ENCODE measurements at places on chromosomes 6 and 20.

- no peak for DNase-seq
Measured at GRCh38 chr20:47927385-47927851, 142.1 kb upstream of the SULF2 start.

DNA sequence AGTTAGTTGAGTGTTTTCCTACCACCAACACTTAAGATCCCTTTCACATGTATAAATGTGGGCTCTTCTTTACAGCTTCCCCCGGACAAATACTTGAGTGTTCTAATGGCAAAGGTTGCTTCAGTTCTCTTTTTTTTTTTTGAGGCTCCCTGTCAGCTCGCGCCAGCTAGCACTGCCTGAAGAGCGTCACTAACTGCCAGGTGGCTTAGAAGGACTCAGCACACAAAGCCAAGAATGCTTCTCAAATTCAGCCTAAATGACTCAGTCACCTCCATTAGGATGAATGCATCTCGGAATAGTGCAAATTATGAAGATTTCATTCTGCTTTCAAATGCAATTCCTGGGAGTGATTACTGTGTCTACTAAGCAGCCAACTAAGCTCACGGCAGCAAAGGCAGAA is 150.7 kb upstream of the BTBD3 start:
- no peak for DNase-seq

- no peak for DNase-seq
Measured at GRCh38 chr6:33868141-33868540, 64.3 kb upstream of the MLN start.

- no peak for DNase-seq
Measured at GRCh38 chr20:57261457-57262251, 4.8 kb downstream of the BMP7 start.

GRCh38 chr6:47581591-47581990 is 104.0 kb downstream of the CD2AP start:
- DNase-seq = no peak

GRCh38 chr20:62177307-62177706 is 5.5 kb upstream of the MTG2 start:
- no peak for DNase-seq

DNA sequence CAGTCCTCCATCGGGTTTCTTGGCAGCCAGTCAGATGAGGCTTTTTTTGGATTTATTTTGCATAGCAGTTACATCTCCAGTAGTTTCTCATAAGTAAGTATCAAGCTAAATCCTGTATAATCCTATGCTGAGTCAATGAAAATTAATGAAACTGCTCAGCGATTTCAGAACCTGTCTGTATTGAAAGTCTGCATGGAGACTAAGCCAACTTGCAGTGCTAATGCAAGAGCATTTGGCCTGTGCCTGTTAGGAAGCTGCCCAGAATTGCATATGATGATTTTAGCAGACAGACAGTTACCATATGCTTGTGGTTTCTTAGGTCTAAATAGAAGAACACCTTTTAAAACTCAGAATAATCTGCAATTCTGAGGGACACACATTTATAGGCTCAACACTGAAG is 25.2 kb upstream of the LRRN4 start:
- no peak for DNase-seq

DNA sequence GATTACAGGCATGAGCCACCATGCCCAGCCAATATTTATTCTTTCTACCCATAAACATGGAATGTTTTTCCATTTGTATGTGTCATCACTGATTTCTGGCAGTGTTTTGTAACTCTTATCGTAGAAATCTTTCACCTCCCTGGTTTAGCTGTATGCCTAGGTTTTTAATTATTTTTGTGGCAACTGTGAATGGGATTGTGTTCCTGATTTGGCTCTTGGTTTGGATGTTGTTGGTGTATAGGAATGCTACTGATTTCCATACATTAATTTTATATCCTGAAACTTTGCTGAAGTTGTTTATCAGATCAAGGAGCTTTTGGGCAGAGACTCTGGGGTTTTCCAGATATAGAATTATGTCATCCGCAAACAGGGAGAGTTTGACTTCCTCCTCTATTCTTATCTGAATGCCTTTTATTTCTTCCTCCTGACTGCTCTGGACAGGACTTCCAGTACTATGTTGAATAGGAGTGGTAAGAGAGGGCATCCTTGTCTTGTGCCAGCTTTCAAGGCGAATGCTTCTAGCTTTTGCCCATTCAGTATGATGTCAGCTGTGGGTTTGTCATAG is 198.6 kb downstream of the ZDHHC14 start:
- no peak for DNase-seq

DNA sequence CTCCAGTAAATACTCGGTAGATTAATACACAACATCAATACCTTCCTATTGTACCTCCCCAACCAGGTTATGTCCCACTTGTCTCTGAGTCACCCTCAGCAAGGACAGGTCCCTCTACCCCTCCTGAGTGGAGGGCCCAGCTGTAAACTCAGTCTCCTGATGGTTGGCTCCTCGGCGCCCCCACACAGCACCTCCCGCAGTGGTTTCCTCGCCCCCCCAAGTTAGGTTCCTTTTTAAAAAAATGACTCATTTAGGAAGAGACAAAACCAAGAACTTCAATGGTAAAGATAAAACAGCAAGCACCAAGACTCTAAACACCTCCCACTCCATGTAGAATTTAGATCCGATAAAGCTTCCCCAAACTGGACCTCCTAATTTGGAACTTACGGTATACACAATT is 83.5 kb downstream of the TRERF1 start:
- no peak for DNase-seq

DNA sequence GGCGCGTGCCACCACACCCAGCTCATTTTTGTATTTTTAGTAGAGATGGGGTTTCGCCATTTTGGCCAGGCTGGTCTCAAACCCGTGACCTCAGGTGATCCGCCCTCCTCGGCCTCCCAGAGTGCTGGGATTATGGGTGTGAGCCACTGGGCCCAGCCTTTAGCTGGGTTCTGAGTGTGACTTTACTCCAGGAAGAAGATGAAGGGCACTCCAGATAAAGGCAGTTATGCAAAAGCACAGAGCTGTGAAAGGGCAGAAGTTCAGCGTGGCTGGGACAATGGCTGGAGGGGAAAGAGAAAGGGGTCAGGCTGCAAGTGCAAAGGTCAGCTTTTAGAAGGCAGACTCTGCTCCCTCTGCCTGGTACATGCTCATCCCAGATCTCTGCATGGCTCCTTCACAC is 39.7 kb downstream of the MAP3K5 start:
- no peak for DNase-seq

- DNase-seq = no peak
Measured at GRCh38 chr6:52544602-52545405, 32.1 kb downstream of the TRAM2 start.

- DNase-seq = no peak
Measured at GRCh38 chr6:148974351-148974750, 227.5 kb downstream of the UST start.

GRCh38 chr6:94414041-94414440 is 994.7 kb upstream of the EPHA7 start:
- DNase-seq = no peak

- no peak for DNase-seq
Measured at GRCh38 chr6:121112356-121112755, 221.9 kb downstream of the TBC1D32 start.

DNA sequence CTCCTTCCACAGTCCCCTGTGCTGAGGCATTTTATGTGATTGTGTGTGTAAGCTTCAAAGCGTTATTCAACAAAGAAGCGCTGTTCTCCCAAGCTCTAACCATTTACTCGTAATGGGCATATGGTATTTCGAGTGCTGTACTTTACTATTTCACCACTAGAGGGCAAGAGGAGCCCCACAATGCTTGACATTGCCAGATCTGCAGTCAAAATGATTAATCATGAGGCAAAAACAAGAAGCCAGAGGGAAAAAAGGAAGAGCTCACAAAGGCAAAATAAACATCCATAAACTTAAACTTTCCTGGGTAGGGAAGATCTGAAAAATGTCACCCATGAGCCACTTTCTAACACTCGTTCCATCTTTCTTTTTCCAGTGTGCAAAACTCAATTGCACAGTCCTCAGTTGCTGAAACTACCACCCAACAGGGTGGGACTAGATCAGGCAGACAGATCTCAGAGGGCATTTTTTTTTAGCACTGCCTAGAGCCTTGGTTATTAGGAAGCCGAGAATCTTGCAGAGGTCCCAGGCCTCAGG is 215.0 kb upstream of the PLCB4 start:
- DNase-seq = peak; percentile 39

GRCh38 chr6:139325686-139326085 is 33.9 kb upstream of the TXLNB start:
- DNase-seq = peak; percentile 19

- DNase-seq = no peak
Measured at GRCh38 chr6:81843302-81843701, 90.8 kb upstream of the TENT5A start.

DNA sequence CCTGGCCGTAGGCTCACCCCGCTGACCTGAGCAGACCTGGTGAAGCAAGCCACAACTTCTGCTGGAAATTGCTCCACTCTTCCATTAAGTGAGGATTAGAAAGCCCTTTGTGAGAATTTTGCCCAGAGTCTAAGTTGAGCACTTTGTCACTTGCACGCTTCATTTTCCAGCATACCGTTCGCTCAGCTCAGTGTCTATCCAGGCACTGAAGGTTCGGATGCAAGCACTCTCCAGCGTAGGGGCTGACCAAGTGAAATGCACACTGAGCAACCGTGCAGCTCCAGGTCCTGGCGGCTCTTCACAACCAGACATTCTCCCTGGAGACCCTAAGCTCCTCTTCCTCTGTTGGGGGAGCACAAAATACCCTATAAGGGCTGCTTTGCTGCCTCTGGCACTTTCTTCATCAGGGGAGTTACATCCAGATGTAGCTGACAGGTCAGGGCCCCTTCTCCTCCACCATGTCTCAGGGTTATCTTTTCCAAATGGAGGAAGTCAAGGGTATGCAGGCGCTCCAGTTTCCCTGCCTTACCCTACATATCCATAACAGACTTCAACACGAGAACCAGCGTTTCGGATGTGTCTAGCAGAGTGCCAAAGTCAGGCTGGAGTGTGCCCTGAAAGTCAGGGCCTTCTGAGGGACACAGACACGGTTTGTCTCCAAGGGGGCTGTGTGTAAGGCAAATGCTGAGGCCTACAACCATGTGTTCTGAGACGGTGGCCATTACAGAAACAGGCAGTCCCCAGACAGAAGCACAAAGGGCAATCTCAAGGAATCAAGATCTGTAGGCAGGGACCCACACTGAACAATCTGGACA is 146.7 kb upstream of the AFDN start:
- no peak for DNase-seq

GRCh38 chr6:53358440-53359094 is 9.8 kb upstream of the ELOVL5 start:
- DNase-seq = peak; percentile 84

DNA sequence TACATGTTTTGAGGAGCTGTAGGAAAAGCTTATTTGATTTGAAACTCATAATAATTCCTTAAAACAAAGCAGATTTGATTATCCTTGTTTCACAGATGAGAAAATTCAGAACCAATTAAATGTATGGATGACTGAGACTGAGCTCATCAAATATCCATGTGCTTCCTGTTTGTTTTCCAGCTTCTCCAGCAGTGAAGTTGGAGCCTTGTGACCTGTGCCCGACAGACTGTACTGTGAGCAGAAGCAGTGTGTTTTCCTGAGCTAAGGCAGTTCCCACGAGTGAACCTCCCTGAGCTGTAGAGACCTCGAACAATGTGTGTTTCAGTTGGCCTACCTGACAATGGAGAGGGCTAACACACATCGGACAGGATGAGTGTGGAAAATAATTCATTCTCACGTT is 599.5 kb upstream of the NRSN1 start:
- DNase-seq = no peak

DNA sequence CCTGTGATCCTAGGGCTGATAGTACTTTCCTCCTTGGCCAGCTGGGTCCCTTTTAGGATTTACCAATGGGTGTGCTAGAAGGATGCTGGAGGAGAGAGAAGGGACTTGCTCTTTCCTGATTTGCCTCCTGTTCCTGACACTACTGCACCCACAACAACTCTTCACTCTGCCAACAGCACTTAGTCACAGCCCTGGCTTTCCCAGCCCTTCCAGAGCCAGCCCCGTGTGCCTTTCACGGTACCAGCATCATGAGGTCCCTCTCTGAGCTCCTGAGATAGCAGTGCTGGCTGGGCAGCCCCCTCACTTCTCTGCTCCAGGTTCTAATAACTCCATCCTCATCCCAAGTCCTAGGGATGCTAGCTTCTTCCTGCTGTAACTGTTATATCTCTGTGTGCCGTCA is 80.9 kb downstream of the DNAH8 start:
- DNase-seq = no peak

DNA sequence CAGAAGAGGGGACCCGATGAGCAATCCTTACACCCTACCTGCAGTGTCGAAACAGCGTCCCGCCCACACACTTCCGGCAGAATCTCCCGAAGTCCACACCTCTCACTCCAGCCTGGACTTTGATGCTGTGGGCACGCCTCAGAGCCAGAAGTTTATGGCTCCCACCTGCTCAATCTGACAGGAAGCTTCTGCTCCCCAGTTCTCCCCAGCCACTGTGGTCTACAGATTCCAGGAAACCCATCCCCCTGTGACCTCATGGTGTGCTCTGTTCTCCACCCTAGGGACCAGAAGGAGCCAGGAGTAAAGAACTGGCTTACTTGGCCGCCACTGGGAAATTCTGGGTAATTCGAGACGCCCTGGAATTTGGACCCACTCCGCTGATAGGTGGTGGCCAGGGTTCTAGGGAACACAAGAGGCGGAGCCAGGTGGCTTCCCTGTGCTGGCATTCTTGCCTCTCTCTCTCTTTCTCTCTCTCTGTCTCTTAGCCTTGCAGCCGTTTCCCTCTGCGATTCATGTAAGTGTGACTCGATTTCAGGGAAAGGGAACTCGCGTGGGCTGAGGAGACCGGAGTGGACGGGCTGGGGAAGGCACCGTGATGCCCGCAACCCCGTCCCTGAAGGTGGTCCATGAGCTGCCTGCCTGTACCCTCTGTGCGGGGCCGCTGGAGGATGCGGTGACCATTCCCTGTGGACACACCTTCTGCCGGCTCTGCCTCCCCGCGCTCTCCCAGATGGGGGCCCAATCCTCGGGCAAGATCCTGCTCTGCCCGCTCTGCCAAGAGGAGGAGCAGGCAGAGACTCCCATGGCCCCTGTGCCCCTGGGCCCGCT is at the start of gene TRIM15:
Gene TRIM15 (plus strand): TSS at position 457 of the 828 bp plus-strand sequence. CDS start 139 bp downstream, at position 596.
- DNase-seq = no peak

GRCh38 chr20:42340368-42340767 is 722.2 kb upstream of the CHD6 start:
- DNase-seq = no peak

GRCh38 chr20:62774762-62775161 is 21.5 kb upstream of the MRGBP start:
- no peak for DNase-seq

DNA sequence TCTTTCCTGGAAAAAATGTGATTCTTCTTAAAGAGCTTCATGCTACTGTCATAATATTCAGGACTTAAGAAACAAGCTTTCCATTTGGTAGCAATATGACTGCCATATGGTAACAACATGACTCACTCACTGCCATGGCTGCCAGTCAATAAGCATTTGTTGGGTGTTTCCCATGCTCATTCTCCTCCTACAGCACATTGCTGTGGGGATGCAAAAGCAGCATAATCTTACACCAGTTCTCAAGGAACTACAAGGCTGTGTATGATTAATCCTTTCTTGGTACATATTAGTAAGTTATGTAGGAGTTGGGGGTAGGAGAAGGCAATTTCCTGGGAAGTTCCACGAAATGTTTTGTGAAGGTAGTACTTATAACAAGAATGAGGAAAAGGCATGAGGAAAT is 76.7 kb downstream of the CEP162 start:
- DNase-seq = no peak

GRCh38 chr6:43298565-43299337 is 691 bp downstream of the SLC22A7 start:
- no peak for DNase-seq

Data from B cell (primary cell).